ENCODE measurements at places on chromosomes 7 and 10.

GRCh38 chr7:138233189-138233588, 156.9 kb downstream of the AKR1D1 start:
- DNase-seq = no peak

DNA sequence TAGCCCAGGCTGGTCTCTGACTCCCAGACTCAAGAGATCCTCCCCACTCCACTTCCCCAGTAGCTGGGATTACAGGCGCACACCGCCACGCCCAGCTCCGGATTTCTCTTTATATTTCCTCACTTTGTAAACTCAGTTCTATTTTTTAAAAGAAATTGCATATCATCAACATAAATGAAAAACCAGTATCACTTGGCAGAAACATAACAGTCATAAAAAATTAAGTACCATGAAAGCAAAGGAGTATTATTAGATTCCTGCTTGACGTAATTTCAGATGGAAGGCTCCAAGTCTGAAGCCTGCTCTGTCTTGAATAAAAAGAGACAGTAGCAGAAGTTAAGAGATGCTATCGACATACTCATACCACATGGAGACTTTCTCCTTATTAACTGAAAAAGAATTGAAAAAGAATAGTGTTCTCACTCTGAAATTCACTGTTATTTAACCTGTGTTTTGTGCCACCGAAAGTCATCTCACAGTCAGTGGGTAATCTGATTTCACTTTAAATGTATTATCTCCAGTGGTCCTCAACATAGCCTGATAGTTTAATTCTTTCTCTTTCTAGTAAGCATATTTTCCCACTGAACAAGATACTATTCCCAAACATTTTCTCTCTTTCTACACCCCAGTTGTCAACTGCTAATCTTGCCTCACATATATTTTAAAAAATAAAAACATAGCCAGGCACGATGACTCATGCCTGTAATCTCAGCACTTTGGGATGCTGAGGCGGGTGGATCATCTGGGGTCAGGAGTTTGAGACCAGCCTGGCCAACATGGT, 40.3 kb upstream of the ADRB1 start:
- no peak for DNase-seq

GRCh38 chr7:90216080-90216674, 4.6 kb downstream of the STEAP2 start:
- DNase-seq = no peak

- no peak for DNase-seq
Measured at GRCh38 chr10:80670774-80671173, 133.1 kb downstream of the SH2D4B start.

GRCh38 chr7:17205910-17206309, 92.5 kb upstream of the AHR start:
- no peak for DNase-seq

GRCh38 chr7:66771795-66772194, 31.3 kb downstream of the RABGEF1 start:
- no peak for DNase-seq

GRCh38 chr10:62804356-62805230, at the start of gene ADO:
ADO (plus strand) TSS chr10:62804720; CDS start chr10:62805060, 340 bp downstream.
- DNase-seq = peak; percentile 96

- DNase-seq = no peak
Measured at GRCh38 chr7:74489997-74490945, 36.6 kb downstream of the GTF2IRD1 start.

- DNase-seq = no peak
Measured at GRCh38 chr10:101295261-101295660, 58.7 kb upstream of the BTRC start.

GRCh38 chr10:104391150-104391968, 37.7 kb downstream of the CFAP58 start:
- DNase-seq = no peak
